T-cell (primary cell): ENCODE measurements at places on chromosomes 5 and 9.

DNA sequence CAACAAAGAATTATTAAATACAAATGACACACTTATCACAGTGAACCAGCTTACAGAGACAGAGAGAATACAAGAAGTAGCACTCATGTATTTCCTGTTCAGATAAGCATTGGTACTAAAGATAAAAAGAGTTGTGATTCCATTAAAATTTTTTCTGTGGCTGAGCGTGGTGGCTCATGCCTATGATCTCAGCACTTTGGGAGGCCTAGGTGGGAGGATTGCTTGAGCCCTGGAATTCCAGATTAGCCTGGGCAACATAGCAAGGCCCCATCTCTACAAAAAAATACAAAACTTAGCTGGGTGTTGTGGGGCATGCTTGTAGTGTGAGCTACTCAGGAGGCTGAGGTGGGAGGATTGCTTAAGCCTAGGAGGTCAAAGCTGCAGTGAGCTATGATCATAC, 32.9 kb downstream of the FCHO2 start:
- no peak for DNase-seq

GRCh38 chr9:128503870-128504269, 649 bp upstream of the GLE1 start:
- DNase-seq = no peak

- no peak for DNase-seq
Observed at GRCh38 chr9:755454-756381, 85.8 kb upstream of the DMRT1 start.

- DNase-seq = no peak
Observed at GRCh38 chr5:132110195-132110594, 36.6 kb downstream of the CSF2 start.

DNA sequence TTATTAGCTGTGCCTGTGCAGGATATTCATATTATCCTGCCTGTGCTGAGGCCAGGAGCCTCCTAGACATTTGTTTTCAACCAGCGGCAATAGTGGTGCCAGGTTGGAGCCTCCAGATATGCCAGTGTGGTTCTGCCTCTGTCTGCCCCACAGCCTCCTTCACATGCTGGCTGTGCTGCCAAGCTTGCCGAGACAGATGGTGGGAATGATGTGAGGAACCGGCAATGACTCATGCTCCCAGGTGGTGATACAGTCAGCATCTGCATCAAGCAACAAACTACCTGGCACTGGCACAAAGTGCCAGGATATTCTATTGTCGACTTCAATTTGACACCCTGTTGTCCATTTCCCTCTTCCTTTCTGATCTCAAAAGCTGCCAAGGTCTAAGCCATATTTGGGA, 285.7 kb downstream of the CHSY3 start:
- DNase-seq = no peak

GRCh38 chr5:178548746-178549145, 41.4 kb downstream of the COL23A1 start:
- DNase-seq = no peak

DNA sequence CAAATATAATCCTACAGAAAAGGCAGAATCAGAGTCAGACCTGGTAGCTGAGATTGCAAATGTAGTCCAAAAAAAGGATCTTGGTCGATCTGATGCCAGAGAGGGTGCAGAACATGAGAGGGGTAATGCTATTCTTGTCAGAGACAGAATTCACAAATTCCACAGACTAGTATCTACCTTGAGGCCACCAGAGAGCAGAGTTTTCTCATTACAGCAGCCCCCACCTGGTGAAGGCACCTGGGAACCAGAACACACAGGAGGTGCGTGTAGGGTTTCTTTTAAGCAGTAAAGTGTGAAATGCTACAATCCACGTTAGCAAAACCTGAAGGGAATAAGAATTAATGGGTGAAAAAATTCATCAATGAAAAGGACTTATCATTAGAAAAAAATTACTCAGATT, 145.8 kb downstream of the GIN1 start:
- no peak for DNase-seq

GRCh38 chr5:41878643-41879478, 8.6 kb upstream of the OXCT1 start:
- DNase-seq = no peak

DNA sequence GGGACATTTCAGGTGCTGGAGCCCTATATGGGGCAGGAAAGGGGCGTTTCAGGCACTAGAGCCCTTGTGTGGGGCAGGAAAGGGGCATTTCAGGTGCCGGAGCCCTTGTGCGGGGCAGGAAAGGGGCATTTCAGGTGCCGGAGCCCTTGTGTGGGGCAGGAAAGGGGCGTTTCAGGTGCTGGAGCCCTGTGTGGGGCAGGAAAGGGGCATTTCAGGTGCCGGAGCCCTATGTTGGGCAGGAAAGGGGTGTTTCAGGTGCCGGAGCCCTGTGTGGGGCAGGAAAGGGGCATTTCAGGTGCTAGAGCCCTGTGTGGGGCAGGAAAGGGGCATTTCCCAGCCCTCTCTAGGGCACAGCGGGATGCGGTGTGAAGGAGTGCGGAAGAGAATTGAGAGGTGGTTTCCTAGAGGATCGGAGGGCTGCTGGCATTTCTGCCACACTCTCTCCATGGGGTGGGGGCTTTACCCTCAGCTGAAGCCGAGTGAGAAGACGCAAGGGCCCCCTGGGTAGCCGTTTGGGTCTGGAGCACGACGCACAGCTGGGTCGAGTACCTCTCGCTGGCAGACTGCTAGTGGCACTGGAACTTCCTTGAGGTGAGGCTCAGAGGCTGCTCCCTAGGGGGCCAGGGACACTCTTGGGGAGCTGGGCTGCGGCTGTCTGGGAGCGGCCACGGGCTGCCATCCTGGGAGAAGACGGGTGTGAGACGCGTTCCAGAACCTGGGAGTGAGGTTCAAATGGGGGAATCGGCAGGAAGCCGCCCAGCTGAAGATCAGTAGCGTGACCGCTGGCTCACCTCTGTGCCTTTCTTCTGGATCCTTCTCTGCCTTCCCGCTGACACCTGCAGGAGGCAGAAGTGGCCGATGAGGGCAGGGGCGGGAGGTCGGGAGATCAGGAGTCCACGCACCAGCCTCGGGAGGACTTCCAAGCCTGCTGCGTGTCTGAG, 122.6 kb upstream of the IRX4 start:
- no peak for DNase-seq

DNA sequence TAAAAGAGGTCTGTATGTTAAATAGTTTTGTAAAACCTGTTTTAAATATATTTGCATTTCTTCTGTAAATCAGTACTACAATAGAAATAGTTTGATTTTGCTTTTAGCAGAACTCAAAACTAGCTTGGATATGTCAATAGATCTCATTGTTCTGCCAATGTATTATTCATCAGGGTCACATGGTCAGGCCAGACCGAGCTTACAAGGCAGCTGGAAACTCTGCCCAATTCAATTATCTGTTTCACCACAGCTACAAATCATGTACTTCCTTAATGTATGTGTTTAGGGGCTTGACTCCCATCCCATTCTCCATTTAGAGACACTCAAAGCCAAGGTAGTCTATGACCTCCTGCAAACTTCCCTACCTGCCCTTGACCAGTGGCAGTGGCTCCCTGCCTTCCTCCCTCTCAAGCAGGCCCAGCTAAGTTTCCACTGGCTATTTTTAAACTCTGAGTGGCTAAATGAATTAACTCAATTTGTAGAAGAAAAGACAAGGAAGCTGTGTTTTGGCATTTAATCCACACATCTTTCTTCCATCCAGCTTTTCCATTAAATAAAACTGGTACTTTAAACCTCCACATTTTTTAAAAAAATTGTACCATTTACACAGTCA, 46.4 kb upstream of the SELENOP start:
- no peak for DNase-seq
